ENCODE measurements at places on chromosomes 3 and 15.

DNA sequence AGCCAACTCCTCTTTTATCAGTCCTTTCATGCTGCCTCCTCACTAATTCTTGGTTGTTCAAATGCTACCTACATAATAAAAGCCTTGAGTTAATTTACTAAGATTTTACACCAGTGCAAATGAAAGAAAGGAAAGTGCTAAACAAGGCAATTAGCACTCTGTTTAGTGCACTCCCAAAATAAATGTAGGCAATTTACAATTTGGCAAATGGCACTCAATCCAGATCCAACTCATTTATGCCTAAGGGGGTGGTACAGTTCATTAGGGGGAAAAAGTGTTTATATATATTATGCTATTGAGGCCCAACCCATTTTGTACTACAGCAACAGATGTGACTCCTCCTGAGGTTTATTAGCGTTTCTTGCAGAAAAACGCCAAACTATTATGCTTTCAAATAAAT lies 370.1 kb downstream of the NR2F2 start:
- ATAC-seq: no peak

DNA sequence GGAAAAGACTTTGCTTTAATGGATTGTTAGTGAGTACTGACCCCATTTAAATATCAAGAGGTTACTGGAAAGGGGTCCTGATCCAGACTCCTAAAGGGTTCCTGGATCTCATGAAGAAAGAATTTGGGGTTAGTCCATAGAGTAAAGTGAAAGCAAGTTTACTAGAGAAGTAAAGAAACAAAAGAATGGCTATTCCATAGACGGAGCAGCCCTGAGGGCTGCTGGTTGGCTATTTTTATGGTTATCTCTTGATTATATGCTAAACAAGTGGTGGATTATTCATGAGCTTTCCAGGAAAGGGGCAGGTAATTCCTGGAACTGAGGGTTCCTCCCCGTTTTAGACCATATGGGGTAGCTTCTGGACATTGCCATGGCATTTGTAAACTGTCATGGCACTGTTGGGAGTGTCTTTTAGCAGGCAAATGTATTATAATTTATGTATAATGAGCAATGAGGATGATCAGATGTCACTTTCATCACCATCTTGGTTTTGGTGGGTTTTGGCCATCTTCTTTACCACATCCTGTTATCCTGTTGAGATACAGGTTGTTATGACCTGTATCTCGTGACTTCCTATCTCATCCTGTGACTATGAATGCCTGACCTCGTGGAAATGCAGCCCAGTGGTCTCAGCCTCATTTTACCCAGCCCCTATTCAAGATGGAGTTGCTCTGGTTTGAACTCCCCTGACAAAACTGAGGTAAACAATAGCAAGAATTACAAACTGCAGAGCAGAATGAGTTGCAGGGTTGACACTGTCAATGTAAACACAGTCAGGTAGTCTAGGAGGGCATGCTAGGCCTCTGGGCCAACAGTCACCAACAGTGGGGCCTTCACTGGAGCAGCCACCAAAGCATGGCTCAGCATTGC lies 10.3 kb upstream of the GPR160 start:
- ATAC-seq: no peak

DNA sequence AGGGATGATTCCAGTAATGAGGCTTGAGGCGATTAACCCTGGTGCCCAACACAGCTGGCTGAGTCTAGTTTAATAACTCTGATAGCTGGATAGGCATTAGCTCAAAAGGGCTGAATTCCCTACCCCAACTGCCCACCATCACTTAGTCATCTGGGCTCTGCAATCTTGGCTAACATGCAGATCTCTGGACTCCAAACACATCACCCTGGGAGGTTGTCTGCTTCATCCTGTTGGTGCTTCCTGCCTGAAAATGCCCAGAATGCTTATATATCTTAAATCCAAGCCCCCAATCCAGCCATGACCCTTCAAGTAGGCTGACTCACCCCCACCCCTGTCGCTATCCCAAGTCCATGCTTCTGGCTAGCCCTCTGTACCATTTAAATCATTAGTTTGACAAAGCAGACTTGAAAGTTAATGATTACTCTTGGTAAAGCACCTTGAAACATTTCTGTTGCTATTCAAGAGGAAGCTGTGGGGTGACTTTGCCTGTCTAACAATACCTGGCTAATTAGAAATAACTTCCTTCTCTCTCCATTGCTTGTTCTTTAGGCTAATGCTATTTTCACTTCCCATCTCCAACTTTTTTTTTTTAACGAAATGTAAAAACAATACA lies 107.0 kb upstream of the RORA start:
- ATAC-seq: no peak

GRCh38 chr3:138180375-138181029 lies 5.8 kb upstream of the DBR1 start:
- no peak for ATAC-seq

- peak; percentile 37 for ATAC-seq
Measured at GRCh38 chr3:125684199-125684598, 88.9 kb upstream of the OSBPL11 start.

DNA sequence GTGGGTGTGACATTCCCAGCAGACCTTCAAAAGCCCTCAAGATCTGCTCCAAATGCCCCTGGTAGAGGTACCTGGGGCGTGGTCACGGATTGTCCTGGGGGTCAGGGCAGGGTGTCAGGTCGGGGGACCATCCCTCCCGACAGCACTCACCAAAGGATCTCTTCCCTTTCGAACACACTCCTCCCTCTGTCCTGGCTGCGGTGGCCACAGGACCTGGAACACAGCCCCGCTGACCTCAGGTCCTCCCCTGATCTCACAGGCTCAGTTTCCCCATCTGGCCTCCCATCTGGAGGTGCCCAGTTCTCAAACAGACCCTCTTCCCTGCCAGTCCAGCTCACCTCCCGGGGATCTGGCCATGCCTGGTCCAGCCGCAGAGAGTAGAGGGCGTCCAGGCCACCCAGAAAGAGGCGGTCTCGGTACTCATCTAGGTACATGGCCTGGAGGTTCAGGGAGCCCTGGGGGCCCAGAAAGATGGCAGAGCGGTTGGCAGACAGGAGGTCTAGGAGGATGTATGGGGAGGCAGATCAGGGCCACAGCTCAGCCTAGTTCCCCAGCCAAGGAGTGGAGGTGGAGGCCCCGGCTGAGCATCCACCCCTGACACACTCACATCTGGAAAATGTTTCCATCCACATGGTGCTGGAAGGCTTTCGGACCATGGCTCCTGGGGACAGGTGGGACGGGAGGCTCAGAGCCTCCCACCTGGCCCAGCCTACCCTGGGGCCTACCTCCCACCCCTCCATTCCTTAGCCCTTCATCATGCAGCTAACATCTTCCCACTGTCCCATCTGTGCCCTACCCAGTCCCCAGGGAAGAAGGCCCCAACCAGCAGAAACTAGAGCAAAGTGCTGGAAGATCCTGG lies 2.3 kb downstream of the SEMA3G start:
- no peak for ATAC-seq

Data from gastroesophageal sphincter (tissue), 4 donors.